GM10248 (cell line): ENCODE measurements at places on chromosomes 2 and 18.

DNA sequence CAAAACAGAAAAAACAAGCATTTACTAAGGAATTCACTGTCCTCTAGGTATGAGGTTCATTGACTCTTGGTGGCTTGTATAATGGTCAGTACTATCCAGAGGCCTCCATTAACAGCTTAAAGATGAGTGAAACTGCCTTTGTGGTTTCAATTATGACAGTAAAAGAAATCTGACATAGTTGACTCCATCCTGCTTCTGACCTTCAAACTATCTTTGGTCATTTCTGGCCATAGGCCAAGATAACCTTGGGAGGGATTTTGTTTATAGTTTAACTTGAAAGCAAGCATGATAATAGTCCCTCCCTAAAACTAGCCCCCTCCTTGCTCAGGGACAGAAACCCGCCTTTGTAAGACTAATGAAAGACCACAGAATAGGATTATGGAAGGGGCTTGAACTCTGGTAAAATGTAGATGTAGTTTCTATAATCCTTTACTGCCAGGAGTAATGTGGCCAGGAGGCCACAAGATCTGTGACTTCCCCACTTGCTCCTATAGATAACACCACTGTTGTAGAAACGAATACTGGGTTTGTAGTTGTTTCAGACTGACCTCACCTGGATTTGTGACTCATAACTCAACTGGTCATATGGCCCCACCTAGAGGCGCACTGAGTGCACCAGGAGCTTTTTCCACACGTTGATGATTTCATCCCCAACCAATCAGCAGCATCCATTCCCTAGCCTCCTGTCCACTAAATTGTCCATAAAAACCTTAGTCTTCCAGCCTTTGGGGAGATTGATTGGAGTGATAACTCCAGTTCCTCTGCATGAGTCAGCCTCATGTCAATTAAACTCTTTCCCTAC lies 8.6 kb upstream of the PLEKHM3 start:
- DNase-seq = peak; percentile 62

DNA sequence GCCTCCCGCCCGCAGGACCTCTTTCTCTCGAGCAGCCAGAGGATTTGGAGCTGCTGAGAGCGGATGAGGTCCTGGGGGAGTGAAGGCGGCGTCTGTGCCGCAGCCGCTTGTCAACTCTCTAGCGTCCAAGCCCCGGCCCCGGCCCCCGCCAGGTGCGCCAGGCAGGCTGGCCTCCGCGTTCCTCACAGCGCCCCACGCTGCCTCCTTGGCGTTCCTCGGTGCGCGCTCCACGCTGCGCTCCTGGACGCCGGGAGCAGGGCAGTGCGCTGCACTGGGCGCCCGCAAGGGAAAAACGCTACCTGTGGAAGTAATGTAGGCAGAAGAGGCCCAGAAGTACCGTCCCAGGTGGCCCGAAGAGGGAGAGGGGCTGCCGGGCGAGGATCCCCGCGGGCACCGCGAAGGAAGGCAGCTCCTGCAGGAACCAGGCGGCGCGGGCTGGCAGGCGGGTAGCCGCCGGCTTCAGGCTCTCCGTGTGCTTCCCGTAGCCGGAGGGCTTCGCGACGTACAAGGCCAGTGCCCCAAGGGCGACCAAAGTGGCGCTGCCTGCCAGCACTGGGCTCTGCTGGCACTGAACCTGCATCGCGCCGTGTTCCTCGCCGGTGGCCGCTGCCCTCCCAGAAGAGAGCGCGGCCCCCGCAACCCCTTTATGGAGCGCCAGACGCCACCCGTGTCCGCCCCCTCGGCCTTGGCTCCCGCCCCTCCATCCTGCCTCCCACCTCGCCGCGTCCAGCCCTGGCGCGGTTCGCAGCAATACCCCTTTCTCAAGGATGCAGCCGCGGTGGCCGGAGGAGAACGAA lies at the start of gene SRD5A2:
Gene SRD5A2 (minus strand): TSS at position 618 of the 797 bp plus-strand sequence. CDS start 38 bp downstream, at position 580.
- DNase-seq = no peak

DNA sequence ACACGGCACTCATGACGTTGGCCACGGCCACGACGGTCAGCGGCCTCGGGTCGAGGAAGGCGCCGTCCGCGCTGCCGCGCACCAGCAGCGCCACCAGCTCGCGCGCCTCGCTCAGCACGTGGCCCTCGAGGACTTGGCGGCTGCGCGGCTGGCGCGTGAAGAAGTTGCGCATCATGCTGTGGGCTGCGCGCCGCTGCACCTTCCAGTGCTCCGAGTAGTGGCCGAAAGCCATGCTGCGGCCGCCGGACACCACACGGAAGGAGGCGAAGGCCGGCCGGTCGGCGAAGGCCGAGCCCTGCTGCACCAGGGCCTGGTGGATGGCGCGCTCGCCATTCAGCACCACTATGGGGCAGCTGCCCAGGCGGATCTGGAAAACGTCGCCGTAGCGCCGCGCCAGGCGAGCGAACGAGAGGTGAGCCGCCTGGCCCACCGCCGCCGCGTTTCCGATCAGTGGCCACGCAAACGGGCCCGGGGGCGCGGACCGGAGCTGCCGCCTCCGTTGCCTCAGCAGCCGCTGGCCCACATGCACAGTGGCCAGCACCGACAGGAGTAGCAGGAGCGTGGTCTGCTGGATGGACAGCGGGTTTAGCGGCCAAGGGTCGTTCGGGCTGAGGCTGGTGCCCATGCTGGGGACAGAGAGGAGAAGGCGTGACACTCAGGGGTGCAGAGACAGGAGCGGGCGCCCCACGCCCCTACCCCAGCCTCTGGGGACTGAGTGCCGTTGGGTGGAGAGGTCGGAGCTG lies 1.0 kb downstream of the CYP1B1 start:
- DNase-seq = peak; percentile 25

DNA sequence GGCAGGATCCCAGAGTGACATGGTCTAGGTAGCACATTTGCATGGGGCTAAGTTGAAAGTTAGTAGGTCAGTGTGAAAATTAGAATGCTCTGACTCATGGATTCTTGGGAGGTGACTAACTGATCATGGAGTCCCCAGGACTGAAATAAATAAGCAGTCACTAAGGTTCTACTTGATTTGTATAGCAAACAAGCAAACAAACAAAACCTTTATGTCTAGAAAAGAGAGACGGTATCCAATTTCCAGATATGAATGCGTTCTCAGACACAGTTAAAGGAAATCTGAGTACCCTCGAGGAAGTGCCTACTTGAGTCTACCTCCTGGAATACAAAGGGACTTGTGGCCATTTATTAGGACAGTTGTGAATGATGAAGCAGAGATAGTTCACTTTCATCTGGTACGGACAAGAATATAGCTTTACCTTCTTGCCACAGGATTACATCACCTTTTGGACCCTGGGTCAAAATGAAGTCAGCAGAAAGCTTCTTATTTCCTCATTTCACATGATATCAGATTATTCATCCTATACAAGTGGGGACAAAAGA lies 54.3 kb upstream of the AGPS start:
- no peak for DNase-seq

- no peak for DNase-seq
Measured at GRCh38 chr18:63237881-63238692, 81.5 kb downstream of the BCL2 start.

- no peak for DNase-seq
Measured at GRCh38 chr2:232835687-232836208, 34.3 kb upstream of the SNORC start.

GRCh38 chr2:206471524-206472062 lies 28.3 kb downstream of the ADAM23 start:
- DNase-seq = no peak

DNA sequence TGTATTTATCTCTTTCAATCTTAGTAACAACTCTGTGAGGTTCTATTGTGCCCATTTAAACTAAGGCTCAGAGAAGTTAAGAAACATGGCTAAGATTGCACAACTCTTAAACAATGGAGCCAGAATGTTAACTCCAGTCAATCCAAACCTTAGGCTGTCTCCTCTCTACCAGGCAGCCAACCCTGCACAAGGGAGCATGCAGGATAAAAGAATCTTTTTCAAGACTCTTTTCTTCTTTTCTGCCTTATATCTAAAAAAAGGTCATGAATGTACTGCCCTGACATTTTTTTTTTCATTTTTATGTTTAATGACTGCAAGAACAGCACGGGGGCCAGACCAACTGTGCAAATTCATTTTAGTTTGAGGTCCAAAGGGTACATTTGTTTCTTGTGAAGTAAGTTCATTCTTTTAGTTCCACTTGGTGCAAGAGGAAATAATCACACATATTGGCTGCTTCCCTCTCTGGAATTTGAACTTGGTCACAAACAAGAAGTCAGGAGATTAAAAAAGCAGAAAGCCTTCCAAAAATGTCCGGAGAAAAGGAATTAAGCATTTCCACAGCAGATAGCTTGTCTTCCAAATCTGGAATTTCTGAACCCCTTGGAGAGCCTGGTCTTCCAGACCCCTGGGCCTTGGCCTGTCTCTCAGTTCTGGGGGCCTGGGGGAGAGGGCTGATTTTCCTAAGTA lies 96.0 kb upstream of the RIOK3 start:
- DNase-seq = no peak

- DNase-seq = no peak
Measured at GRCh38 chr18:32460171-32460731, 10.4 kb downstream of the GAREM1 start.

GRCh38 chr18:45526114-45526841 lies 89.0 kb upstream of the SLC14A2 start:
- DNase-seq = no peak

- DNase-seq = no peak
Measured at GRCh38 chr2:7722212-7722910, 805.1 kb downstream of the RNF144A start.

GRCh38 chr2:726169-726568 lies 49.0 kb upstream of the TMEM18 start:
- DNase-seq = peak; percentile 62

GRCh38 chr2:113164215-113164929 lies 9.4 kb upstream of the PSD4 start:
- no peak for DNase-seq

- DNase-seq = no peak
Measured at GRCh38 chr2:233449921-233450863, 95.9 kb downstream of the DGKD start.

DNA sequence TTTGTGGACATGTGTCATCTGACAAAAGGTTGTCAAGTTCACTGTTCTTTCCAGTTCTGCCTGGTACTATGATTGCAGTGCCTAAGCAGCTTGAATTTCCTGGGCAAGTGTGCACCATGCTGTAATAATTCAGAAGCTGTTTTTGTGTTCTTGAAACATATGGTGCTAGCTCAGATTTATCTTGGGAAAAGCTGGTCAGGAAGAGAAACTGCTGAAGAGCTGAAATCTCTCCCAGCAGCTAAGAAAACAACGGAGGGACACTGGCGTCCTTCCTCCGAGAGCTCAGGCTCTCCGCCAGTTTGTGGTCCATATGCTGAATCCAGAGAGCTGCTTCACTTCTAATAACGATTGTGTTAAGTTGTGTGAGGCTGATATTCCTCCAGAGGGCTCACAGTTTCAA lies 642.0 kb downstream of the DPP10 start:
- no peak for DNase-seq

GRCh38 chr18:73824671-73825070 lies 323.0 kb downstream of the FBXO15 start:
- DNase-seq = no peak

GRCh38 chr18:10661317-10661716 lies 135.5 kb downstream of the NAPG start:
- no peak for DNase-seq

- DNase-seq = no peak
Measured at GRCh38 chr2:169672406-169672805, 21.8 kb downstream of the CFAP210 start.

GRCh38 chr2:237540223-237540775 lies 26.1 kb upstream of the PRLH start:
- DNase-seq = no peak

DNA sequence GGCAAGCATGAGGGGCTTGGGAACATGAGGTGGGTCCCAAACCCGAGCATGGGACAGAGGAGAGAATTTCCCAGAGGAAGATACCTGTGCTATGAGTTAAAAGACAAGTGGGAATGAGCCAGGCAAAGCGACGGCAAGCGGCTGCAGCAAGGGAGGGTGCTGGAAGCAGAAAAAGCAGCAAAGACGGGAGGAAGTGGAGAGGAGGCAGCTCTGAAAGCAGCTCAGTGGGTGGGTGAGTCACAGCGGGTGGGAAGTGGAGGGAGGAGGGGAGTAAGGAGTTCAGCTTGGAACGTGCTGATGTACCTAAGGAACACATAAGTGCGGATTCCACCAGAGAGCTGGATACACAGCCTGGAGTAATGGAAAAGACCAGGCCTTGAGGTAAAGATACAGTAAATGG lies 41.4 kb downstream of the THUMPD2 start:
- DNase-seq = no peak

DNA sequence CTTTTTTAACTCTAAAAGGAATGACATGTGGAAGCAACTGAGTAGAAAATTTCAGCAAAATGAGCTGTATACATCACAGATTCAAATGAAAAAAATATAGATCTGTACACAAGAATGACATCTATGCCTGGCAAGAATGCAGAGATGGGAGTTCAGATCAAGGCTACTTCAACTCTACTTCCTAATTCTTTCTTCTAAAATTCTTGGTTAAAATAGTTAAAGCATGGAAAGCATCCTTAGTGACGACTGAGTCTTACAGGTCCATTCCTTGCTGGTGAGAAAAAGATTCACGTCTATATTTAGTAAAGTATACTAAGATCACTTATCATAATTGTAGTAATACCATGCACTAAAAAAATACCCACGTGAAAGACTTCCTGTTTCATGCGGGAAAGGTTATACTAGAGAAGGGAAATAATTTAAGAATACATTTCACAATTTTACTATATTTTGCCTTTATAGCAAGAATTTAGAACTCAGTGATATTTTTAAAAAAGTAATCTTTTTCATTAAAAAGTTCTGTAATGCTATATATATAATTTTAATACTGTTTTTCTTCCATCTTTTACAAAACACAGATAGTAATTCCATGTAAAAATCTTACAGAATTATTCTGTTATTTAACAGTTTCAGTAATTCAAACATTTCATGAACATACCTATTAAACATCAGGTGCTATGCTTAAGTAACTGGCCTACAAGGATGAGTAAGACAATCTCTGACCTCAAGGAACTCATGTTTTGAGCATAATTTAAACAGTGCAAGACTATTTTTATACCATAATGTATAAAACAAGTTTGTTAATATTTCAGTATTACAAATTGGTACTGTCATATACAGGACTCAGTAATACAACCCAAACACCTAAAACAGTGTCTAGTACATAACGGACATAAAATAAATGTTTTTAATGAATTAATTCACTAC lies 159.6 kb downstream of the BAZ2B start:
- DNase-seq = no peak

DNA sequence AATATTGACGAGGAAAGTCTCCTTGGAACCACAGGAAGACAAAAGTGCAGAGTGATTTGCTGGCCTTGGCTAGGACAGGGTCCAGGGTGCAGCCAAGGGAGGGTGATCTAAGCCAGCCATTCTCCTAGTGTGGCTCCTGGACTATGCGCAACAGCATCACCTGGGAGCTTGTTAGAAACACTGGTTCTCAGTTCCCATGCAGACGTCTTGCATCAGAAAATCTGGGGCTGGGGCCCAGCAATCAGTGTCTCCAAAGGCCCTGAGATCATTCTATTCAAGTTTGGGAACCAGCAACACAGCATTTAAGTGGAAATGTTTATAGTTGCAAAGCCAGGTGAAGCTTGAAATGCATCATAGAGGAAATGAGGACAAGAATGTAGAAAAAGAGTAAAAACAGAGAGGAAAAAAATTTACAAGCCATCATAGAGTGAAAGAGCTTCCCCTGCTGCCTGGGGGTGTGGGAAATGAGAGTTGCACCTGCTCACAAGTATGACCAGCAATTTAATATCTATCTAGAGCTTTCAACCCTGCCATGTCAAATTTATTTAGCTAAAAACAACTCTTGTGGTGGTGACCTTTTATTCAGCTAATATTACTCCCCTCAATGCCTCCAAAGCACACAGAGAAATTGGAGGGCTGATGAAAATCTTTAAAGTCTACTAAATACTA lies 54.4 kb upstream of the SEC11C start:
- peak; percentile 29 for DNase-seq
